GM23338 (cell line): ENCODE measurements at places on chromosomes 3 and 15. TPM values are rescaled to one million over a fixed set of nuclear protein-coding genes. Genes with fewer than 3 reads are reported as not detected.
A peak's percentile ranks its signal among the peaks of the same experiment; 100 is the strongest.

The CCR4 gene
- total RNA-seq: 0.35 and 0.39 TPM in 2 replicates

The GOLGA8S gene
- total RNA-seq: not detected in 2 replicates

The CKMT1B gene
- 28.6 and 31.4 TPM in 2 replicates for total RNA-seq

DNA sequence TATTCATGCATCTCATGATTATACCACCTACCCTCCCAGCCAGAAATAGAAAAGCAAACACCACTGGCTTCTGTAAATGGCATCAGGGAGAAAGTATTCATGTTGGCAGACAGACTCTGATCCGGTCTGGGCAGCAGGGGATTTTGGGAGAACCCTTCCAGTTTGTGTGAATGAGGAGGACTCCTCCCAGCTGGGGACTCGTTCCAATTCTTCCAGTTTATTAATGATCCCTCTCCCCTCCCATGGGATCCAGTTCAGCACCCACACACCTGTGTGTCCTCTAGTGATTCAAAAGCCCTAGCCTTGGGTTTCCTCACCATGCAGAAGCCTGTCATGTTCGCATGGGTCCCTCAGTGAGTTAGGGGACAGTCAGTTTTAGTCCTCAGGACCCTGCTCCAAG is 110.9 kb downstream of the IQSEC1 start:
- DNase-seq: no peak

DNA sequence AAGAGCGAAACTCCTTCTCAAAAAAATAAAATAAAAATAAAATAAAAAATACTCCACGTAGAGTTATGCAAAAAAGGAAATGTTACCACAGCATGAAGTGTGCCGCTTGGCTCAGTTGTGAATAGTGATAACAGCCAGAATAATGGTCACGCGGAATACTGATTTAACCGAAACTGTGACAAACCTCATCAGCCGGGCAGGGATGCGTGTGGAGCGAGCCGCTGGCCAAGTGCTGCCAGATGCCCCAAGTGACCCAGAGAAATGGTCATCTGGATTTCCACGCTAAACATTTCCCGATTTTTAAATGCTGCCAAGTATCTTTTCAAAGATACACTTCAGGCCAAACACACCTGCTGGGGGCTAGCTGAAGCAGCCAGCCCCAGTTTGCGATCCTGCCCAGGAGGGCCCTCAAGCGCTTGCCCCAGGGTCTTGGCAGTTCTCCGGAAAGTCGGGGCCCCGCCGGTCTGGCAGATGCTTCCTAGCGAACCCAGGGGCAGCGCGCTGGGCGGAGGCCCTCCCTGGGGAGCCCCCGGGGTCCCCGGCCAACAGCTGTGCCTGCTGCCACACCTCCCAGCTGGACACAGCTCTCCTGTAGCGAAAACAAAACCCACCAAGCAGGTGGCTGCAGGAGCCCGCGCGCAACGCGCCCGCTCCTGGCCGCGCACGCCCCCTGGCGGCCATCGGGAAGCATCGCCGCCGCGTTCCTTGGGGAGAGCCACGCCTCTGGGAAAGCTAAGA is 35.1 kb downstream of the CMTM6 start:
- peak; percentile 77 for DNase-seq

DNA sequence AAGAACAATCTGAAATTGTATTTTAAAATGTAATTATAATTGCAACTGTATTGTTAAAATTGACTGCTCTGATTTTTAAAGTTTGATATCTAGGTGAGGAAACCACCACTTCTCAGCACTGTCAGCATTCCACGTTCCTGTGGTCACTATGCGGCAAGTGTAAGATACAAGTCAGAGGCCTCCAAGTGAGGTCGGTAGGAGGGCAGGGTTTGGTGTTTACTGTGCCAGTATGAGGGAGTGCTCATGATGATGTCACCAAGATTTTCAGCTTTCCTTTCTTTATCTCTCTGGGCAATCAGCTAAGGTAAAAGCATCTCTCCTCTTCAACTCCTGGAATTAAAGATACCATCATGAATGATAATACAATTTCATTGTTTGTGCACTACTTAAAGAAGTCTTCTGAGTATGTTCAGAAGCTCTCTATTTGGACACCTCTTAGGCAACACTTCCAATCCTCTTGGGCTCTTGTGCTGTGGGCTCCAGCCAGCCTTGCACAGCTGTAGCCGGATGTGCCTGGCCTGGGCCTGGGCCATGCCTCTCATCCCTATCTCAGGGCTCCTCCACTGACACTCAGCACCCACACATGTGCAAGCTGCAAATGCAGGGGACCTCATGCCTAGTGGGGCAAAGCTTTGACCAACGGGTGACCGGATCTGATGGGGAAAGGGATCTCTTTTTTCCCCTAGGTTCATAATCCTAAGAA is 42.9 kb downstream of the CCR3 start:
- DNase-seq: no peak
